ENCODE measurements at places on chromosomes 2 and 18.

DNA sequence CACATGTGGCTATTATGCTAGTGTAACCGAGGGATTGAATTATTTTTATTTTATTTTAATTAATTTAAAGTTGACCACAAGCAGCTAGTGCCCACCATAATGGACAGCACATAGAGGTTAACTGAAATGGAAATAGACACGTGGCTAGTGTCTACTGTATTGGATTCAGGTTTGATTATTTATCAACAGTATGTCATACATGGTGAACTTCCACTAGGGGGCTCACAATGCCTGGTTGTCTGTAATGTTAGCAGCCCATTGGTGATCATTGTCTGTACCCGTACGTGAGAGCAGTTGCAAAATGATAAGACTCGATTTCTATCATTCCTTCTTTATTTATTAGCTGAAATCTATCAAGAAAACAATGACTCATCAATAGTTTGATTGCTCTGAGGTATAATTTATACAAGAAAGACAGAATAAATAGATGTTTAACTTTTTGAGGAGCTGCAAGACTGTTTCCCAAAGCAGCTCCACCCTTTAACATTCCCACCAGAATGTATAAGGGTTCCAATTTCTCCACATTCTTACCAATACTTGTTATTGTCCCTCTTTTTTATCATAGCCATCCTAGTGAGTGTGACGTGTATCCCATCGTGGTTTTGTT lies 76.5 kb downstream of the CYBRD1 start:
- DNase-seq: no peak

DNA sequence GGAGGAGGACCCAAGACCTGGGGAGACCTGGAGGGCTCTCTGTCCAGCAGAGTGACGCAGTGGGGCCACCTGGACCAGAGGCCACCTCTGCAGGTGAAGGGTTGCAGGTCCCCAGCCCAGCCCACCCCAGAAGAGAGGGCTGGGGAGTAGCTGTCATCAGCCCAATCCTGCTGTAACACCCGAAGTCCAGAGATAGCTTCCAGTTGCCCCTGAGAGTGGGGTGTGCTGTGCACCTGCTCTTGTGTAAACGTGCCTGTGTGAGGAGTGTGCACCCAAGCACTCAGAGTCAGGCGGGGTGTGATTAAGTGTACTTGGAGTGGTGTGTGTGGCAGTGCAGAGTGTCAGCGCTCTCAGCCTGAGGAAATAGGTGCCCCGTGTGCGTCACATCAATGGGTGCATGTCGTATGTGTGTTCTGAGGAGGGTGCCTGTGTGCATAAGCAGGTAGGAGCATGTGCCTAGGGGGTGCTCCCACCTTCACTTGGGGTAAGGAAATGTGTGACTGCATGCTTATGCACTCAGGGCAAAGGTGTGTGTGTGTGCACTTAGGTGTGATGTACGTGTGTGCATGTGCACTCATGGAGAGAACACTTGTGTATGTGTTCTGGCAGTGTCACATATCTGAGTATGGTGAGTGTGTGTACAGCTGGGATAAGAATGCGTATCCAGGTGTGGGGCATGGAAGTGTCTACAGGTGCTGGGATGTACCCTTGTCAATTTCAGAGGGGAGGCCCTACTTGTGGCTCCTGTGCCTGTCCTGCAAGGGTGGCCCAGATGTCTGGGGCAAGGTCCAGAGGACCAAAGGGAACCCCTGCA lies 672 bp downstream of the ATP6V1B1 start:
- DNase-seq: peak; percentile 37

DNA sequence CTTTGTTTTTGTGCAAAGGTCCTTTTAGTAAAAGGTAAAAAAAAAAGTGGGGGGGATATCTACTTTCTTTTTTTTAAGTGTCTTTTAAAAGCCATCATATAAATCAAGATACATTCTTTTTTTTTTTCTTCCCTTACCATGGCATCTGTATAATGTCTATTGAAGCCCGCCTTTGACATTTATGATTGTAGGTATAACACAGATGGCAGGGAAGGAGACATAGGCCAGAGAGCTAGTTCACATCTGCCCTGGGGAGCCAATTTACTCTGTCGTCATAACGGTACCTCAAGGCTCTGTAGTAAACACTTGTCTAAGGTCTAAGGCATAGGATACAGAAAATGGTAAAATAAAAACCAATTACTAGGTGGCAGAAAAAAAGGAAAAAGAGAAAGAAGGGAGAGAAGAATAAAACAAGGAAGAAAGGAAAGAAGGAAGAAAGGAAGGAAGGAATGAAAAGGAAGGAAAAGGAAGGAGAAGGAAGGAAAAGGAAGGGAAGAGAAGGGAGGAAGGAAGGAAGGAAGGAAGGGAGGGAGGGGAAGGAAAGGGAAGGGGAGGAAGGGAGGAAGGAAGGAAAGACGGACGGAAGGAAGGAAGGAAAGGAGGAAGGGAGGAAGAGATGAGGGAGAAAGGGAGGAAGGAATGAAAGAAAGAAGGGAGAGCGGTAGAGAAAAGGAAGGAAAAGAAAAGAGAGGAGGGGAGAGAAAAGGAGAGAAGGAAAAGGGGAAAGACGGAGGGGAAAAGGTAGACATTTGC lies 343.5 kb downstream of the RBM43 start:
- DNase-seq: no peak

- no peak for DNase-seq
Measured at GRCh38 chr2:223602972-223603371, 811 bp upstream of the SCG2 start.

DNA sequence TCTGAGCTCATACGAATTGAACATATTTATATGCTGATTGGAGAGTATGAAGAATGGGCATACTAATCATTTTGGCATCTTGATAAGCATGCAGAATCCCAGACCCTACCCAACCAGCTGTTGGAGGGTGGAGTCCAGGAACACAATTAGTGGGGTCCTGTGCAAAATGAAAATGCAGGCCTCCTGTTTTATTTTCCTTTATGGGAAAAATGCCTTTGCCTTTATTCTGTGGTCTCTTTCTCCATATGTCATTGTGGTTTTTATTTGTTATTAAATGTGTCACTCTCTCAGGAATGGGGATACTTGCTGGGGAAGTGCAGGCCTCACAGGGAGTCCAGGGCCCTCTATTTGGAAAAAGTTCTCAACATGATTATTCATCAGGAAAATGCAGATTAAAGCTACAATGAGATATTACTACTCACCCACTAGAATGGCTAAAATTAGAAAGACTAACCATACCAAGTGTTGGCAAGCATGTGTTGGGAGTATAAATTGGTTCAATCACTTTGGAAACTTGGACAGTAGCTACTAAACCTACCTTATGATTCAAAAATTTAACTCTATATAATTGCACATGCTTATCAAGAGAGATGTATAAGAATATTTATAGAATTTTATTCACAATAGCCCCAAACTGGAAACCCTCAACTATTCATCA lies 223.1 kb upstream of the FBXO11 start:
- DNase-seq: no peak

- DNase-seq: no peak
Measured at GRCh38 chr2:219851169-219851568, 223.7 kb downstream of the SLC4A3 start.

DNA sequence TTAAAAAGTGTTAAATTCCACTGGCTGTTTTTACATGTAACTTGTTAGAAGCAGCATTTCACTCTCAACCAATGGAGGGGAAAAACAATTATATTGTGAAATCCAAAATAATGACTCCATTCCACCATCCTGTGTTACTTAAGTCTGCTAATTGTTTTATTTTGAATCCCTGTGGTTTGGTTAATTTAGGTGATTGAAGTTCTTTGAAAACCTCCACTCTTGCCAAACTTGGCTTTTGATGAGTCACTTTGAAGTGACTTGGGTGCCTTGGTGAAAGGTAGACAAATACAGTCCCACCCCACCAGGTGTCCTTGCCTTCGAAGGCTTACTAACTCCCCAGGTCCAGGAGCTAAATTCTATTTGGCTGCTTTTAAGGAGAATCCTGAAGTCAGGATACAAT lies 1303.8 kb upstream of the NRXN1 start:
- DNase-seq: no peak

- DNase-seq: no peak
Measured at GRCh38 chr2:46161911-46162310, 135.3 kb upstream of the EPAS1 start.

GRCh38 chr18:48800876-48801727 lies 149.7 kb downstream of the SMAD7 start:
- peak; percentile 22 for DNase-seq

GRCh38 chr2:197248623-197249022 lies 62.0 kb downstream of the ANKRD44 start:
- DNase-seq: no peak

Measured in tibial artery (tissue), 4 donors.